Mucosa of descending colon (tissue), 3 donors: ENCODE measurements at places on chromosomes 16 and 17. TPM values are rescaled to one million over a fixed set of nuclear protein-coding genes. Genes with fewer than 3 reads are reported as not detected.

GRCh38 chr17:3723188-3723555, 531 bp upstream of the HASPIN start:
- no peak for DNase-seq

DNA sequence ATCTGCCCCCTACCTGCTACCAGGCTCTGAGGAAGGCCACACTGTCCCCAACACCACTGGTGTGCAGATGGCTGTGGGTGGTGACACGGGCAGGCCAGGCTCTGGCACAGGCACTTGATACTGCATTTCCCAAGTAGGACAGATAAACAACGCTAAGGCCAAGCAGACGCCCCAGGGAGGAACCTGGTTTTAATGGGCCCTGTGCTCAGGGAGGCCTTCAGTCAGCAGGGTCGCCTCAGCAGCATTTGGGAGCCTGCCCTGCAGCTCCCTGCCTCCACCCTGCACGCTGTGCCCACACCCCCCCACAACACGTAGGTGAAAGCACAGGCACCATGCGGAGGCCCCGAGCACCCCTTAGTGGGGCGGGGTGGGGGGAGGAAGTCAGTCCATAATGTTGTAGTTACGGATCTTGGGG, 3.3 kb upstream of the FASN start:
- DNase-seq, result peak; percentile 49

DNA sequence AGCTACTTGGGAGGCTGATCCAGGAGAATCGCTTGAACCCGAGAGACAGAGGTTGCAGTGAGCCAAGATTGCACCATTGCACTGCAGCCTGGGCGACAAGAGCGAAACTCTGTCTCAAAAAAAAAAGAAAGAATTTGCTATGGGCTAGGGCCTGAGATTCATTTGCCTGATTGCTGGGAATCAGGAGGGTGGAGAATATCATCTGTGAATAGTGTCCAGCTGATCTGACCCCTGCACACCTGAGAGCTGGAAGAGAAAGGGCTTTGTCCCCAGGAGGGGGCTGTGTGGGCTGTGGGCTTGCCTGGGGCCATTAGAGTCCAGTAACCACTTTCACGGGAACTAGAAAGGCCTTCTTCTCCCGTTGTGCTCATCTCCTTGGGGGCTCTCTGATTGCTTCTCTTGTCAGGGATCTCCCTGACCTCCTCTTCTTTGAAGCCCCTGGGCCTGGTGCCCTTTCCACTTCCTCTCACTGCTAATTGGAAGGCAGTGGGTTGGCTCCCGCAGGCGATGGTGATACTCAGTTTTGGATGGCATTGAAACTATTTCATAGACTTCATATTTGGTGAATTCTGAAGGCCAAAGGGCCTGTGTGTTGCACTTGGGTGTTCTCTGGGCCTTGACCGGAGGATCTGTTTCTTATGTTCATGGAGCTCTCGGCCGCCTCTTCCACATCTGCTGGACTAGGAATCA, 66.1 kb upstream of the NFAT5 start:
- no peak for DNase-seq

DNA sequence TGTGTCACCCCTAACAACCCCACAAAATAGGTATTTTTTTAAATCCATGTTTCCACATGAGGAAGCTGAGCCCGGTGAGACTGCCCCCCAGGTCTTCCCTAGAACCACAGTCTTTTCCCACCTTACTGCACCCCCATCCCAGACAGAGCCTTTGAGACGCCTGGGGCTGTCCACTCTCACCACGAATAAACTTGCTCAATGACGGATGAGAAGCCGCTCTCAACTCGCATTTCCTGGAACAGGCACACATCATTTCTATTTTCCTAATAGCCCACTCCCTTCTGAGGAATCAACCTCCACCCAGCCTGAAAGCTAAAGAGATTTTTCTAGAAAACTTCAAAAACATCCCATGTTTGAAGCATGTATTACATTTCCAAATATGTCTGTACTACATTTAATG, 14.1 kb upstream of the CDRT4 start:
- no peak for DNase-seq

GRCh38 chr16:69327585-69328310, 2.6 kb downstream of the PDF start:
- no peak for DNase-seq

GRCh38 chr17:35242805-35243560, at the start of gene SLFN5:
TSS of gene SLFN5 (plus strand) at chr17:35243072. CDS start at chr17:35258691, 15,619 bp downstream.
- peak; percentile 97 for DNase-seq

GRCh38 chr16:84461029-84461412, 43.4 kb downstream of the MEAK7 start:
- no peak for DNase-seq

- no peak for DNase-seq
These were observed 9.4 kb downstream of the CYBC1 start for GRCh38 chr17:82440991-82441627.

GRCh38 chr17:62110923-62111484, 45.9 kb upstream of the MED13 start:
- peak; percentile 38 for DNase-seq

DNA sequence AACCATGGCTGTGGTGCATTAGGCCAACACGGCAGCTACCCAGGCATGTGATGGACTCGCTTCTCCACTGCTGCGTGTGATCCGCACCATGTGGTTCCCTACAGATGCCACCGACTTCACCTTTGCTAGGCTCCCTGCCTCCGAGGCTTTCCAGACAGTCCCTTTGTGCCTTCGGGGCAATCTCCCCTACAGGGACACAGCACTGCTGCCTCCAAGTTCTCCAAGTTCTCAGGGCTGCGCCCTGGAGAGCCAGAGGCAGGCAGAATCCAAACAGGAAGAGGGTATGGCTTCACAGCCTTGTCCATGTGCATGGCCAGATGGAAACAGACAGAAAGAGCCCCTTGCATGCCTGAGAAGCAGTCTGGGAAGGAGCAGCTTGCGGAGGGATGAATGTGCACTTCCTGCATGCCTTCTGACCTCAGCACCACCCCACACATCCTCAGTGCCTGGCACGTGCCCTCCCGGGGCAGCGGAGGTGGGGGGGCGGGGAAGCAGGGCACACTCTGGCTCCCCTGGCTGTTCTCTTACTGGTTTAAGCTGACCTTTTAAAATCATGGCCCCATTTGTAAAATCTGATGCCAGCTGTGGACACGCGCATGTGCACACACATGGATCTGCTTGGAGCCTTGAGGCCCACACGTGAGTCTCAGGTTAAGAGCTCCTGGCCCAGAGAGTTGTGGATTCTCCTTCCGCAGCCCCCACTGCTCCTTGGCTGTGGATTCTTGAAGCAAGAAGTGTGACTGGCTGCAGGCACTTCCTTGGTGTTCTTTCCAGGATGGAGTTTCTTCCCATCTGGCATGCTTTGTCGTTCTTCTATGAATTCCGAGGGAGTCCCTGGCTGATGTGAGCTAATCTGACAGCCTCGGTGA, 55.3 kb upstream of the MTSS2 start:
- DNase-seq, result no peak

Gene FGF11
- total RNA-seq, result 1.4 TPM

Gene NAE1
- 52.9 TPM for total RNA-seq

GRCh38 chr17:11245187-11245586, 4.2 kb downstream of the SHISA6 start:
- DNase-seq, result no peak
